ENCODE measurements at places on chromosomes 1 and 21.

DNA sequence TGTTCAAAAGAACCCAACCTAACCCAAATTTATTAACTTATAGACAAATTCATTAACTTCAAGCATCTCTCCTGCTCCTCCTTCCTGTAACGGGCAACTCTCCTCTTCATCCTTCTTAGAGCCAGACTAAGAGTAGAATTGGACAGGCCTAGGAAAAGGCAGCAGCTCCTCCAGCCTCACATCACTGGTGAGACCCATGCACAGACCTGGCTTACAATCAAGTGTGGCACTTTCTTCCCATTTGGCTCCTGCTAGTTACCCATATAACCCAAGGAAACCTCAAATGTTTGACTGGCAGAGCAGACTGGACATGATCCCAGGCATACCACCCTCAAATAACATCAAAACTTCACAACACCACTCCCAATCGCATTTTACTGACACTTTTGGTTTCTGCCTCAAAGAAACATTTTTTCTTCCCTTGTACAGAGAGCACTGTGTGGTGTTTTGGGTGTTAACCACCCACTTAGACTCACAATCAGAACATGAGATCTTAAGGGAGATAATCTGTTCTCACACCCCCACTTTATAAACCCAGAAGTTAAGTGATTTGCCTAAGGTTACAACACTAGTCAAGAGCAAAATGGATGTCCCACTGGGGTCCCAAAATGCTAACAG lies 101.4 kb downstream of the SIPA1L2 start:
- DNase-seq, result no peak

DNA sequence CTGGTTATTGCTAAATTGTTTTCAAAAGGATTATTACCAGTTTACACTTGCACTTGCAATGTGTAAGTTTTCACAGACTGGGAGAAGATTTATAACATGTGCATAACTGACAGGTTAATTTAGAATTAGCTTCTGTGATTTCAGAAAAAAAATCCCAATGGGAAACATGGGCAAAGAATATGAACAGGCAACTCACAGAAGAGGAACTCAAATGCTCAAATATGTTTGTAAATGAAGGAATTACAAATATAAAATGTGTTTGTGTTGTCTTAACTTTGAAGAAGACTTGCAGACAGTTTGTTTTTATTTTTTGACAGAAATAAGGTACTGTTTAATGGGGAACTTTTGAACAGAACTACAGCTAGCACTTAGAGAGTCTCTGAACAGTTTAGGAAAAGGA lies 8.4 kb downstream of the TSEN15 start:
- no peak for DNase-seq

- DNase-seq, result no peak
Observed at GRCh38 chr1:187854457-187854856, 1025.7 kb downstream of the PLA2G4A start.

DNA sequence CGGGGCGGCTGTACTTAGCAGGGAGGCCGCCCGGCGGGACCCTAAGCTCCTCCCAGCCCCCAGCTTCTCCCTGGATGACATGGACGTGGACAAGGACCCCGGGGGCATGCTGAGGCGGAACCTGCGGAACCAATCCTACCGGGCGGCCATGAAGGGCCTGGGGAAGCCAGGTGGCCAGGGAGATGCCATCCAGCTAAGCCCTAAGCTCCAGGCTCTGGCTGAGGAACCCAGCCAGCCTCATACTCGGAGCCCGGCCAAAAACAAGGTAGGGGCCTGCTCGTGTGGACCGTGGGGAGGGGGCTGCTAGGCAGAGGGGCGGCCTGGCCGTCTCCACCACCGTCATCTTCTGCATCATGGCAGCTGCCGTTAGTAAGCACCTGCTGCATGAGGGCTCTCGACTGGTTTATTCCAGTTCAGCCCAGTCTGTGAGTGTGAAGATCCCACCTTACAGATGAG lies 9.0 kb downstream of the ARHGEF16 start:
- no peak for DNase-seq

DNA sequence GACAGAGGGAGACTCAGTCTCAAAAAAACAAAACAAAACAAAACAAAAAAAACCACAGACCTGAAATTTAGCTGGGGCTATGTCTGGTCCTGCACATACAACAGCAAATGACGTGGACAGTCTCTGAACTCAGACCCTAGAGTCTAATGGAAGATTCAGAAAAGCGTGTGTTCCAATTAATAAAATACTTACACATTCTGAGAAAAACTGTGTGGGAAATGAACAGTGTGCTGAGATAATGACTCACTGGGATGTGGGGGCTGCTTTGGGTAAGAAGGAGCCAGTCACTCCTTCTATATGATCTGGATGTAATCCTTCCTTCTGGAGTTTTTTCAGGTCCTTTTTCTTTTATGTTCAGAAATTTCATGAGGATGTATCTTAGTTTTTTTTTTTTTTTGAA lies 29.4 kb downstream of the CLDN14 start:
- no peak for DNase-seq

DNA sequence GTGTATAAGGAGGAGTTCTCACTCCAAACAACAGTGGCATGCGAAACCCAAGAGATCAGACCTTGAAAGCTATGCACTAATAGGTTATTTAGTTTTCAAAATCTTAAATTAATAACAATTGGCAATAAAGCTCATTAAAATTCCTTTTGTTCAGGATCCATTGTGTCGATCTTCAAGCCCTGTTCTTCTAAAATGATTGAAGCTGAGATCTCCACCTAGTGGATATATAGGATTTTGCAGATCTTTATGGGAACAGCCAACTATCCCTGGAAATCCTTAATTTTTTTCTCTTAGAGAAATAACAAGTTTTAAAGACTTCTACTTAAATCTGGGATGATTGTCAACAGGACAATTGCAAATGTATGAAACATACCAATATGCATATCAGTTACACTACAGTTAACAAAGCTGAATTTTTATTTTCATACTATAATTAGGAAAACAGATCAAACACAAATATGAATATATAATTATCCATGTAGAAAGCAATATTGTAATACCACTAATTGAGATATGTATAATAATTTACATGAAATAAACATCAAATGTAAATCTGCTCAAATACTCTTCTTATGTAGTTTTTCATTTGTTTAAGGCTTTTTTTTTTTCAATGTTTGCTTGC lies 43.3 kb downstream of the LRRC53 start:
- no peak for DNase-seq

GRCh38 chr1:67687198-67687545 lies 2.2 kb downstream of the GADD45A start:
- no peak for DNase-seq

DNA sequence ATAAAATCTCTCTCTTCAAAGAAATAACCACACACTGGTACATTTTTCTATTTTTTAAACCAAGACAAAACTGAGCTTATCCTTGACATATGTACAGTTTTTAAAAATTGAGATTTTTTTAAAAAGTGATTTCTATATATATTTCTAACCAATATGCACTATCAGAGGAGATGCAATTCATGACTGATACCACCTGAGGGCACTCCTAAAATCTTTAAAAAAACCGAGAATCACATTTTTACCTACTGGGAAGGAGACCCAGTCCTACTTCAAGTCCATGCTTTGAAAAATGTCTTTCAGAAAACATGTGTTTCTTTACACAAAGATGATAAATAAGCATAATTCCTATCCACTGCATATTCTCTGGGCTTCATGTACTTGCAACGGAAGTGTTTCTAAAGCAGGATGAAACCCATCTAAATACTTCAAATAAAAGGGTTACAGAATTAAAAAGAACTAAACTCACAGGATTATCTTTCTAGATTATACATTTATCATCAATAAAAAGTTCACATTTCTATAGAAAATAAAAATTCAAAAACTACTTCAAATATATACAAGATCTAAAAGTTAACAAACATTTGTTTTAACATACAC lies 98.6 kb downstream of the ENAH start:
- DNase-seq, result no peak

DNA sequence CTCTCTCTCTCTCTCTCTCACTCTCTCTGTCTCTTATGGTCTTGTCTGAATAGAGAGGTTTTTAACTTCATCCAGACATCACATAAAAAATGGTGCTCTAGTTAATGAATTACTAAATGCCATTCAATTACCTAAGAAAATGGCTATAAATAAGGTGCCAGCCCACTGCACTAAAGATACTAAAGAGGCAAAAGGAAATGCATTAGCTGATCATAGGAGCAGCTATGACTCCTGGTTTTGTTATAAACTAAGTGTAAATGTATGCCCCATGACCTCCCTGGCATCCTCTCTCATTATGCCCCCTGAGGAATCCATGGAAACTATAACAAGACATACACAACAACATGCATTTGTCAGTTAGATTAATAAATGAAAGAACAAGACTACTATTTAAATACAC lies 57.5 kb upstream of the PDC start:
- no peak for DNase-seq

- no peak for DNase-seq
Observed at GRCh38 chr1:211247921-211248320, 11.2 kb upstream of the RCOR3 start.

DNA sequence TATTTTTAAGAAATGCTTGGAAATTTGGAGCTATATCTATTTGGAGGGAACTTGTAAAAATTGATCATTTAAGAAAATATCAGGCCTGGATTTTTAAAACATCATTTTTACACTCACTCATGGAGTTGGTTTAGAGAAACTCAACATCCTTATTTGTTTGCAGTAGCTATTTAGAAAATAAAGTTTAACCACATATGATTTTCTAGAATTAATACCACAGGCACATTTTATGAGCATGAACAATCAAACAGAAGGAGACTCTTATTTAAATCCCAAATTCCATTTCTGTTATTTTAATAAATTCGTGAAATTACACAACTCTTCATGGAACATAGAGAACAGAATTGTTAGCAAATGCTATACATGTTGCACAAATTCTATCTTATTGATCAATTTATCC lies 3.2 kb downstream of the CDKN2C start:
- DNase-seq, result no peak

GRCh38 chr1:20610970-20611369 lies 22.1 kb downstream of the CDA start:
- DNase-seq, result no peak

GRCh38 chr1:20983297-20983889 lies 193.3 kb downstream of the EIF4G3 start:
- DNase-seq, result no peak

DNA sequence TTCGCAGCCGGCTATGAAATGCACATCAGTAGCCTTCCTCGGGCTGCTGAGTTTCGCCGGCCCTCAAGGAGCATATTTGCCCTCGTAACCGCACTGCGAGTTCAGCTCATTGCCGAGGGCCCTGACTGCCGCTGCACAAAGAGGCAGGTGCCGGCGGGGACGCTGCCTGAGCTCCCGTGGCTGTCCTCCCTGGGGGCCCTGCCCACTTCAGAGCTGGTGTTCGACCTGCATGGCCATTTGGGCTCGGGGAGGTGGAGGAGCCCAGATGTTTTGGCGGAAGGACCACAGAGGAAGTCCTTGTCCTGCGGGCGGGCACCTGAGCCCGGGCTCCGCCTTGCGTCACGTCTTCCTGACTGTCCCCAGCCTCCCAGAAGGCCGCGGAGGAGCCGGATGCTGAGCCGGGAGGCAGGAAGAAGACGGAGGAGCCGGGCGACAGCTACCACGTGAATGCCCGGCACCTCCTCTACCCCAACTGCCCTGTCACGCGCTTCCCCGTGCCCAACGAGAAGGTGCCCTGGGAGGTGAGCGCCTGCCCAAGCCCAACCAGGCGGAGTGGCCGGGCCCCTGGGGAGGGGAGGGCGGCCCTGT lies 29.9 kb upstream of the LRRC3 start:
- no peak for DNase-seq
